ENCODE measurements at places on chromosomes 6 and 20. TPM values are rescaled to one million over a fixed set of nuclear protein-coding genes. Genes with fewer than 3 reads are reported as not detected.

DNA sequence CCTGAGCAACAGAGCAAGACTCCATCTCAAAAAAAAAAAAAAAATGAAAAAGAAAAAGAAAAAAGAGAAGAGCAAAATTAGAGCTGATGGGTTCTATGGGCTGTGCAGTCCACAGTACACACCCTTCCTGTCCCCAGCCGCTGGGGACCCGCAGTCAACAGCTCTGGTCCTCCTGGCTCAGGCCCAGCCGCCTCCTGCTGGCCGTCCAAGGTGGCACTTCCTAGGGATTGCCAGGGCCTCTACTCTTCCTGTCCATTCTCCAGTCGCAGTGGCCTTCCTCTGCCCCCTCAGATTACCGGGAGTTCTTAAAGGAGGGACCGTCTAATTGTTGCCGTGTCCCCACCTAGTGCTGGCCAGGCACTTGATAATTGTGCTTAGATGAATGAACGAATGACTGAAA is 41.7 kb downstream of the TMEM242 start:
- no peak for DNase-seq

EPPIN gene
- not detected for polyA plus RNA-seq

BHLHE23 gene
- not detected for polyA plus RNA-seq

DNA sequence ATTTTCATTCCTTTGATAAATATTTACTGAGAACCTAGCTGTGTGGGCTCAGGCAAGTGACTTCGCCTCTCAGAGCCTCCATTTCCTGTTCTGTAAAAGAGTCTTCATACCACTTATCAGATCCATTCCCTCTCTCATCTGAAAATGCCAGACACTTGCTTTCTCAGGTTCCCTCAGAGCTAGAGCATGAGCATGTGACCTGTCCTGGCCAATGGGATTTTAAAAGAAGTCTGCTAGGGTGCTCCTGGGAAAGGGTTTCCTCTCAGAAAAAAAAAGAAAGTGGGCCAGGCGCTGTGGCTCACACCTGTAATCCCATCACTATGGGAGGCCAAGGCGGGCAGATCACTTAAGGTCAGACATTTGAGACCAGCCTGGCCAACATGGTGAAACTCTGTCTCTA is 5.3 kb downstream of the KCNB1 start:
- DNase-seq = no peak

DNA sequence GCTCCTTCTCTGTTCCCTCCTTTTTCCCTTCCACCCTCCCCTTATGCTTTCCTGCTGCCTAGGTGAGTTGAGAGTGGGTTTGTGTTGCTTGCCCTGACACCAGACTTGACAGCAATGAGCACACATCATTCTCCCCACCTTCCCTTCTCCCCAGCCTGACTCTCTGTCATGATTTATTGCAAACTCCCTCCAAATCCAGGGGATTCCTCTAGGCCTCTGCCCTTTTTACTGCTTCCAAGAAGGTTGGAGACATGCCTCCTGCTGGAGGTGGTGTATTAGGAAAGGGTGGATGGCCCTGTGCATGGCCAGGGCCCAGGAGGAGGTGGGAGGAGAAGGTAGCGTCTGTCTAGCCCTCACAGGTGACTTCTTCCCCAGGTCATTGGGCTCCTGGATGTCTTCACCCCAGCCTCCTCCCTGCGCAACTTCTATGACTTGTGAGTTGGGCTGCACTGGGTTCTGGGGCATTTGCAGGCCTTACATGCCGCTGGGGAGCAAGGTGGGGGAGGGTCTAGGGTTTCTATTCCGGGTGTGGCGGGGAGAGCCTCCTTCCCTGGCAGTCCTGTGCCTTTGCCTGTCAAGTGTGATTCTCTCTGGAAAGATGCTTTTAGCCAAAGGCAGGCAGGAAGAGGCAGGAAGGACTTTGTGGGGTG is 2.1 kb downstream of the MAPK13 start:
- DNase-seq = no peak
